ENCODE measurements at places on chromosomes 13 and 19.

DNA sequence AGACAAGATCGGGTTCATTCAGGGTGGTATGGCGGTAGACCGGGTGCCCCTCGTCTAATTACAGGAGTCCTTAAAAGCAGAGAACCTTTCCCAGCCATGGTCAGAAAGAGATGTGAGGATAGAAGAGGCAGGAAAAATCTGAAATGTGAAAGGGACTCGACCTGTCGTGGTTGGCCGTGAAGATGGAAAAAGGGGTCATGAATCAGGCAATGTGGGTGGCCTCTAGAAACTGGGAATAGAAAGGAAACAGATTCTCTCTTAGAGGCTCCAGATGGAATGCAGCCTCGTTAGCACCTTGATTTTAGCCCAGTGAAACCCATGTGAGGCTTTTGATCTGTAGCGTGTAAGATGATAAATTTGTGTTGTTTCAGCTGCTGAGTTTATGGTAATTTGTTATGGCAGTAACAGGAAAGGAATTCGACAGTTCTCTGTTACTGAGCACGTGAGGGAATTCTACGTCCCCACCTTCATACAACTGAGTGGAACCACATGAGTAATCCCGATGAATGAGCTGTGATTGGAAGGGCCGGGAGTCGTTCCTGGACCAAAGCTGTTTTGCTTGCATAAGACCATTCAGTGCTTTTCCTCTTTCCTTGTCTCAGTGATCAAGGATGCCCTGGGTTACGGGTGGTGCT is 11.0 kb upstream of the CA11 start:
- no peak for DNase-seq

DNA sequence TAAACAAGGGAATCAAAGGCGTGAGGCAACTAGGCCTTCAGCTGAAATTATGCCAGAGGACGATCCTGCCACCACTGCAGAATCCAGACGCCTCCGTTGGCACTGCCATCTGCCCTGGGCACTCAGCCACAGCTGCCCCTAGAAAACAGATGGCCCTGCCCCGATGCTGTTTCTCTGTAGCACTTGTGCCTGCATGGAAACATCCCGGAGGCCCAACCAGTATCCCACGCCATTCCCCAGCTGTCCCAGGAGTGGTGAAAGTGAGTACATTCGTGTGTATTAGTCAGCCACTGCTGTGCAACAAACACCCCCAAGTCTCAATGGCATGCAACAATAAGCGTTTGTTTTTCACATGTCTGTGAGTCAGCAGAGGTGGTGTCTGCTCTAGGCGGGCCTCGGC is 8.9 kb upstream of the CRTC1 start:
- DNase-seq: no peak

- DNase-seq: no peak
Measured at GRCh38 chr13:25292301-25292700, 5.0 kb upstream of the MTMR6 start.

DNA sequence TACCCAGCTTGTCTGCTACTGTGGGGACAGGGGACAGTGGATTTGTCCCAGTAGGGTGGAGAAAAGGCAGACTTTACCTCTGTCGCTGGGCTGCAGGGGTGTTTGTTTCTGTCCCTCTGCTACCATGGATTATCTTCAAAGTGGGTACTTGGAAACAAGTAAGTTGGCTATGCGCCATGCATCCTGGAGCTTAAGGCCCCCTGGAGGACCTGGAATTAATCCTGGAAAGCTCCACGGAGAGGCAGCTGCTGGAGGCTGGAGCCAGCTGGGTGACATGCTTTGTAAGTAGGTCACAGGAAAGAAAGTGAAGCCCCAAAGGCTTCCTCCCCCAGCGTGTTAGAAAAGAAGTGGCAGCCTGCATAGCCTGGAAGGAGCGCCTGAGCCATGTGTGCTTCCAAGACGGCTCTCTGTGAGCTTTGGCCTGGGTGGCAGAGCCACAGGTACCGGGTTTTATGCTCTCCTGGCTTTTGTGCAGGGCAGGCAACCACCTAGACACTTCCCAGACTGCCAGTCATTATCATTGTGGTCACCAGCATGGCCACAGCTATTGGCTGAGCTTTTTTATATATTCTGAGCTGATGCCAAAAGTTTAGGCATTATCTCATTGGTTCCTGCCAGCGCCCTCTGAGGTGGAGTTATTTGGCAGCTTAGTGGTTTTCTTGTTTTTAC is 9.5 kb downstream of the B3GLCT start:
- DNase-seq: no peak

- no peak for DNase-seq
Measured at GRCh38 chr13:67095621-67096020, 134.5 kb downstream of the PCDH9 start.

DNA sequence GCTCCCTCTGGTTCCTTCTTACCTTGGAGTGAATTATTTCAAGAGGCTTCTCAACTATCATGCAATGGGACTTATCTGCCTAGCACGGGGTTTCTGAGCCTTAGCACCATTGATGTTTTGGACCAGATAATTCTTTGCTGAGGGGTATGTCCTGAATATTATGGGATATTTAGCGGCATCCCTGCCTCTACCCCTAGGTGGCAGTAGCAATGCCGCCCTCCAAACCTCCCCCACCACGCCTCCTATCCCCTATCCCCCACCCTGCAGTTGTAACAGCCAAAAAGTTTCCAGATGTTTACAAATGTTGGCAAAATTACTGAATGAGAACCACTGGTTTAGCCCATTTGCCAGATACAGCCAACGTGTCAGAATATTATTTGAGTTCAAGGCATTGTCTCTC is 125.5 kb downstream of the POSTN start:
- no peak for DNase-seq

DNA sequence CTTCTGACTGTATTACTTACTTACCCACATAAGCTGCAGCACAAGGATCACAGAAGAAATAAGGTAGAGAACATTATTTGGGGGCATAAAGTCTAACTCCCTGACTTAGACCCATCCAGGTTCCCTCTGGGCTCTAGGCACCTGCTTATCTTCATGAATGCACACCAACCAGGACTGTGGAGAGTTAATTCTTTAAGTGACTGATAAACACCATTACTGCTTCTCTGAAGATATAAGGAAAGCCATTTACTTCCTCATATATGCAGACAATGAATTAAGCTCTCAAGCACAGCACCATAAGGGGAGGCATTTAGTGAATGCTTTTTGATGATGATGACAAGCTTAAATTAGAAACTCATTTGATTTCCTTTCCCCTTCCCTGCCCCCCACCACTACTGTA is 22.5 kb downstream of the OBI1 start:
- DNase-seq: no peak

DNA sequence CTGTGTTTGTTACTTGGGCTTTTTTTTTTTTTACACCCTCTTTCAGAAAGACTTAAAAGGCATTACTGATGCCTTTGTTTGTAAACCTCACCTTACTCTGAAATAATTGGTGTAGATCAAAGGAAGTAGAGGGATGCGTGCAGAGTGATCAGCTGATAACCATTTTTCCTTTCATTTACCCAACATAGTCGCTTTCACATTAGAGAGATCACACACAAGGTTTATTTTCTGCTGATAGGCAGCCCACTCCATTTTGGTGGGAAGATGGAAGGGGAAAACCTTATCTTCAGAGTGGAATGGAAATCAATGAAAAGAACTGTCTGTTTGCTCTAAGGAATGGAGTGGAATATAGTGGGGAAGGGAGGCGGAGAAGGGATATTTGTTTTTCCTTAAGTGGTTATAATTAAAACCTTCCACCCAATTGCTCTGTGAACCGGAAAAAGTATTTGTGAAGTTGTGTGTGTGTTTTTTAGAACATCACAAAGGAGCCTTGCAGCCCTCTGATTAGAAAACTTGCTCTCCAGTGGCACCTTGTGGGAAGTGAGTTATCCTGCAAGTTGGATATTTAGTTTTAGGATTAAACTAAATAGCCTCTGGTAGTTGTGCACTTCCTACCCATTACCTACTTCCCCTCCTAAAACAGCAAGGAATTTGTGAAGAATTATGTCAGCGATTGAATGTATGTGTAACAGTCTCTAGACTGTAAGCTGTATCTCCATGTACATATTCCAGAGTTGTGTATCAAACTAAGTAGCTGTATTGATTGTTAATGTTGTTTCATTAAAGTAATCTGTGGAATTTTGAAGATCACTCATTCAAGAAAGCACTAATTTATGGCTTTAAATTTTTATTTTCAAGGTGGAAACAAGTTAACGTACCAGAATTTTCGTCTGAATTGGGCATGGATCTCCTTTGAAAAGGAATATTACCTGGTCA is 76.8 kb downstream of the FREM2 start:
- no peak for DNase-seq

- no peak for DNase-seq
Measured at GRCh38 chr13:49530457-49530856, 34.7 kb downstream of the PHF11 start.

- no peak for DNase-seq
Measured at GRCh38 chr19:21133633-21134032, 8.2 kb upstream of the ZNF431 start.

DNA sequence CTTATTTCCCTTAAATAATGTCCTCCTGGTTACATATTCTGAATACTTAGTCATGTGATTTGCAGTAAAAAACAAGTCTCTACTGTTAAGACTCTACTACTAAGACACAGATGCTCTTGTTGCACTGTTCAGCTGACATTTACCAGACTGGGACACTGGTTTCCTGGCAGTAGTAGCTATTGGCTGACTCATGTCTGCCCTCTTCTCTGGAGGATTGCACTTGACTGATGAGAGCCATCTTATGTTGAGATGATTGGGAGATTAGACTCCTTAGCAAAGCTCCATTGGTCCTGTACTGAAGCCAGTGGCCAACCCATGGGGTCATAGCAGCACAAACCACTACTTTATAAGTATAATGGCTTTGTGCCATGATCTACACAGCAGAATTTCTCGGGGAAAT is 1672.6 kb upstream of the PCDH20 start:
- DNase-seq: no peak

- DNase-seq: peak; percentile 76
Measured at GRCh38 chr19:1131718-1132551, 28.1 kb downstream of the GPX4 start.

DNA sequence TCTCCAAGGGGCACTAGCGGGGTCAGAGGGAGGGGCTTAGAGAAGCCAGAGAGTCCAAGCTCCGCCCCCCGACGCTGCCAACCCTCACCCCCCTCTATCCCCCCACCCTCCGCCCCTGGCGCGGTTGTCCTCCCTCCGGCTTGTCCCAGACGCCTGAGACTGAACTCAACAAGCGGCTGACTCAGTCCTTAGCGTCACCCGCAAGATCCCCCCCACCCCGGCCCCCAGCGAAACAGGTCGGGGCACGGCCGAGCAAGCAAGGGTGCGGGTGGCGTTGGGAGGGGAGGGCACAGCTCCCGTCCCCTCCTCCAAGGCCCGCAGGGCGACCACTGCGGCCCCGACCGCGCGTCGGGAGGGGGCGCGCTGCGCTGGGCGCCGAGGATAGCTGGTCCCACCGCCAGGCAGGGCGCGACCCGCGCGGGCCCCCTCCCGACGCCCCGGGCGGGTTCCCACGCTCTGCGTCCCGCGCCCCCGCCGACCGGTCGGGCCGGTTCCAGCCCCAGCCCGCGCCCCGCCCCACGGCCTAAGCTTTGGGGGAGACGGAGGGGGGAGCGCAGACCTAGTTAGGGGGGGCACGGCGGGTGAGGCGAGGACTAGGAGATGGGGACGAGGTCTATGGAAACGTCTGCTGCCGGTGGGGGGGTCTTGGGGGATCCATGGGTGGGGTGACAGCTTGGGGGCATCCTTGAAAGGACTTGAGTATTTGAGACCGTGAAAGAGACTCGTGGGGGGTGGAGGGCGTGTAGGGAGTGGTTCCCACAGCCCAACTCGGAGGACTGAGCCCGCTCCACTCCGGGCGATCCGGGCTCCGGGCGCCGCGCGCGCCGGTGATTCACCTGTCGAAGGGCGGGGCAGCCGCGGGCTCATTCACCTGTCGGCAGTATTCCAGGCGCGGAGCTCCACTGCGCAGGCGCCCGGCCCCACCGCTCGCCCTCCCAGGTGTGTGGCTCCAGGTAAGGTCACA is 5.1 kb downstream of the NOTCH3 start:
- DNase-seq: no peak

DNA sequence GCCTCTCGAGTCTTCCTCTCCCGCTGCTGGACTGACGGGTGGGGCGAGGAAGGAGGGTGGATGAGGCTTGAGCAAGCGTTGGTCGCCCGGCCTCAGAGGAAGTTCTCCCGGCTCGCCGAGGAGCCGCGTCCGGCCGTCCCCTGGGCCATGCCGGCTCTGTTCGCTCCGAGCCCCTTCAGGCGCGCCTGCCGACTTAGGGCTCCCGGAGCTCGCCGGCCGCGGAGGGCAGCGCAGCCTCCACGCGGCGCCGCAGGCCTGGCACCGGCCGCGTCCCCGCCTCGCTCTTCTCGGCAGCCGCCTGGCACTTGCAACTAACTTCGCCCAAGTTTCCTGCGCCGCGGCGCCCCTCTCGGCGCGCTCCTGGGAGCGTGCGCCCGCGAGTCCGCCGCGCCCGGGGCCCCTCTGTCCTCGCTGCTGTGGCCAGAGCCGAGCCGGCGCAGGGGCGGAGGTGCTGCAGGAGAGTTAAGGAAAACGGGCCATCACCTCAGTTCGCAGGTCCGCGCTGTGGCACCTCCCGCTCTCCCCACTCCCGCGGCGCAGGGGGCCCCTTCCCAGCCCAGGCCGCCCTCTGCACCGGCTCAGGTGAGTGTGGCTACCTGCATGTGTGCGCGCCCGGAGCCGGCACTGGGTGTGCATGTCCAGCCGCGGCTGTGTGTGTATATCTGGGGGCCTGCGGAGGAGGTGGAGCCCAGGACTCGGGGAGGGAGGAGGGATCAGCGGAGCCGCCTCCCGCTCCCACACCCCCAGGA is 641 bp upstream of the SOX21 start:
- no peak for DNase-seq

- DNase-seq: no peak
Measured at GRCh38 chr19:46863818-46864629, 3.2 kb downstream of the ARHGAP35 start.

DNA sequence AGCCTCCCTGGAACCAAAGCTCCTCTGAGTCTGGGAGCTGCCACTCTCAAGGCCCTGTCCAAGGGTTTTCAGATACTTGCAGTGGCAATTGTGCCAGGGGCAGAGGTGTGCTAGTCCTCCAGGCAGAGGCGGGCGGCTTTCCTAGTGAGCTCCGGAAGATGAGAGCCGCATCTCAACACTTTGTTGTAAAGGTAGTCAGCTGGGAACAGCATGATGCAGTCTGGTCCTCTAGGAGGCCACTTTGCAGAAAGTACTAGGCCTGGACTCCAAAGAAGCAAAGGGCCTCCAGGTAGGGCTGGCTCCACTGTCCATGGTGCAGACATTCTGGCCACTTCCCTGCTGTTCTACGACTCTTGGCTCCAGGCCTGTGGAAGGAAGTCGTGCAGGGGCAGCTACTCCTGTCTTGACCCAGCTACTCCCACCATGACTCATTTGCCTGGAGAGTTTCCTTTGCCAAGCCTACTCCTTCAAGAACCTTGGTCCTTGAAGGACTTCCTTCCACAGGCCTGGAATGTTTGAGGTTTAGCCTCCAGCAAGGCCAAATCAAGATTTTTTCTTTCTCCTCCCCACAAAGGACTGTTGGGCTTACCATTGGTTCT is 9.9 kb upstream of the ZNF536 start:
- no peak for DNase-seq

- DNase-seq: no peak
Measured at GRCh38 chr13:110108348-110109139, 198.4 kb downstream of the COL4A1 start.

GRCh38 chr13:77580748-77581147 is 45.2 kb downstream of the SCEL start:
- DNase-seq: no peak
